ENCODE measurements at places on chromosomes 11 and 22.

DNA sequence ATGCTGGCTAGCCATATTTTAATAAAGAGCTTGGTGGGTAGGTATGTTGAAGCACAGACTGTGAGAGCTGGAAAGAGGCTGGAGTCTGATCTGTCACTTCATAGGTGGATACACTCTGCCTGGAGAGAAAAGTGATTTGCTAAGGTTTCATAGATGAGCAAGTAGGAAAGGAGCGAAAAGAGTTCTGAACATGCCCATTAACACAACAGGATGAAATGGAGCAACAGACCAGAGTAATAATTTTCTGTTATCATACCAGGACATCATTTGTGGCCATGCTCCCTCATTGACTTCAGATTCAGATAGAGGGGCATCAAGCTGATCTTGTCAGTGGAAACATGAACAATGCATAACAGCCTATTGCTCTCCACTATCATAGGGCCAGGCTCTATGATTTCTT, 452.9 kb downstream of the JRKL start:
- DNase-seq, result no peak

DNA sequence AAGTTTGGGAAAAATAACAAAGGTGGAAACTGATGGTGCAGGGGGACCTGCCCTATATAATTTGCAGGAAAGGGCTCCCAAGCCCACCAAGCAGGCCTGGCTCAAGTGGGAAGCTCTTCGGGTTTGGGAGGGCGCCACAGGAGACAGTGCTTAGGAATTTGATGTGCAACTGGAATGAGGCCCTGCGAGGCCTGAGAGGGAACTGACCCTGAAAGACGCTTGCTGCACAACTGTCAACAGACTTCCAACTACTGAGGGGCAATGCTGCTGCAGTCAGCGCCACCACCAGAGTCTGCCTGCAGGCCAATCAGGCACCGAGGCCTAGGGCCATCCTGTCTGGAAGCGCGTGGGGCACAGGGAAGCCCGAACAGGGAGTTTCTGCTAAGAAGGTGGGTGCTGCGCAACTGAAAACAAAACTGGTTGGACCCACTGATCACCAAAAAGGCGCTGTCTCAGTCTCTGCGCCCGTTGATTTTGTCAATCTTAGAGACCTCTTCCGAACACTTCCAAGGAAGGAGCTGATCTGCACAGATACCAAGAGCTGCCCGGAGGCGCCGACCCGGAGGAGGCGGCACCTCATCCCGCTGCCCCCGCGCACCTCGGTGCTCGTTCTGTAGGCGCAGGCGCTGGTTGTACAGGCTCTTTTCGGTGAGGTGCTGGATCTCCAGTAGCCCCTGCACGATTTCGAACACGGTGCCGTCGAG, 667 bp downstream of the DGCR6L start:
- no peak for DNase-seq

DNA sequence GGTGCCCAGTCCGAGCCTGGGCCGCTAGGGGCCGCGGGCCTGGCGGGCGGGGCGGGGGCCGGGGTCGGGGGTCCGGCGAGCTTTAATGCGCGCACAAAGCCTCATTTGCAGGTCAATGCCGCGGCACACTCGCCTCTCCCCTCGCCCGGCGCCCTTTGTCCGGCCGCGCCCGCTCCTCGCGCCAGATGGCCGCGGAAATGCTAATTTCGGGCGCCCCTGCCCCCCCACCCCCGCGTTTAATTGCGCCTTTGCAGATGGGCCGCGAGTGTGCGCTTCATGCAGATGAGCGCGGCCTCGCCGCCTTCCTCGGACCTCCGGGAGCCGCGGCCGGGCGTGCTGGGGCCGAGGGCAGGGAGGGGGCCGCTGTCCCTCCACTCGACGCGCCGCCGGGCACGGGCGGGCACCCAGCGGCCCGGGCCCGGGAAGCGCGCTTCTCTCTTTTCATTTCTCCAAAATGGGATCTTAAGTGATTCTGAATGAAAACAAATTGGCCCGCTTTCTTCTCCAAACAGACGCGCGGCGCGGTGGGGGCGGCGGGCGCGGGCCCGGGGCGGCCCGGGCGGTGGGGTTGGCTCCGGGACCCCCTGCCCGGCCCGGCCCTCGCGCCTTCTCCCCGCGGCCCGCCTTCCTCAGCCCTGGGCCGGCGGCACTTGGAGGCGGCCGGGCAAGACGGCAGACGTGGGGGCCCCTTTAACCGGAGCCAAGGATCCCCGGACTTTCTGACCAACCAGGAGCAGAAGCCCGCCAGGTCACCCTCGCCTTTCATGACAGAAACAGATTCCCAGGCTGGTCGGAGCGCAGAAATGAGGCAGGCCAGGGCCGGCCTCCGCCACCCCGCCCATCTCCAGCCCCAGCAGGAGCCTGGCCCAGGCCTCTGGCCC, 22.9 kb downstream of the CDKN1C start:
- no peak for DNase-seq

GRCh38 chr11:107478922-107479321, 21.3 kb upstream of the CWF19L2 start:
- DNase-seq, result no peak

- DNase-seq, result peak; percentile 74
These were observed 69.1 kb downstream of the NAT10 start for GRCh38 chr11:34174412-34175041.

DNA sequence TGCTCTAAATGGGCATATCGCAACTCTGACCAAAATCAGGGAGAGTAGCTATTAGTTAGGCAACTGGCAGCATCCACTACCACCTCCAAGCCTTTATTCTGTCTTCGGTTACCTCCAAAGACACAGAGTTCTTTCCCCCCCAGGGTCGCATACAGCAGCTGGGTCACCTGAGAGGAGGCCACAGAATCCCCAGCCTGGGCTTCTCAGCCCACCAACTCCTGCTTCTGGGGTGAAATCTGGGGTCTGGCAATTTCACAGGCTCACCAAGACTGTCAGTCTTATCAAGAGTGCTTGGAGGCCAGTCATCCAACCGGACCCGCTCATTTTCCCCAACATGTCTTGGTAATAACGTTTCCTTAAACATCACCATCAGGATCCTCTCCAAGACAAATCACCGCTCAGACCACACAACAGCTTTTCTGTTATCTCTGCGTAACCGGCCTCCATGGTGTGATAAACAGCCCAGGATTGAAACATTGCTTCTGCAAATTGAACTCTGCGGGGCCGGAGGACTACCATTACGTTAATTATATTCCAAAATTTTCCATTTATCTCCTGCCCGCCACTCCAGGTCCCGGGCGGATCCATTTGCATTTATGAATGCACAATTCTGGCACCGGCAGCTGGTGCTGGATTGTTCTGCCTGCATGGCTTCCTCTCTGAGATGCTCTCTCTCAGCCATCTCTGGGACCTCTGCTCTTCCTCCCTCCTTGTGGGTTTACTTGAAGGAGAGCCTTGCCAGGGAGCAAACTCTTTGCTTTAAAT, 35.6 kb downstream of the RTL6 start:
- DNase-seq, result no peak

- DNase-seq, result no peak
These were observed 547.6 kb downstream of the BUD13 start for GRCh38 chr11:116225236-116225635.
